ENCODE measurements at places on chromosomes 12 and 14. TPM values are rescaled to one million over a fixed set of nuclear protein-coding genes. Genes with fewer than 3 reads are reported as not detected.

The KLRC3 gene
- not detected for total RNA-seq

The LRP1-AS gene
- not detected for total RNA-seq

The NPAS3 gene
- total RNA-seq: not detected

The SOAT2 gene
- total RNA-seq: 1.9 TPM

The KIF26A gene
- 0.05 TPM for total RNA-seq

The ACOT4 gene
- 1.9 TPM for total RNA-seq

The BHLHE41 gene
- 0.45 TPM for total RNA-seq

The PLEKHD1 gene
- total RNA-seq: not detected

The GUCY2C gene
- total RNA-seq: 0.08 TPM

The RASSF3 gene
- 59.4 TPM for total RNA-seq

The GRIP1 gene
- 0.85 TPM for total RNA-seq

The LMO3 gene
- 1.6 TPM for total RNA-seq

The SRRM4 gene
- not detected for total RNA-seq

All from GM12878 (cell line).